ENCODE measurements at places on chromosomes 3 and 15.

DNA sequence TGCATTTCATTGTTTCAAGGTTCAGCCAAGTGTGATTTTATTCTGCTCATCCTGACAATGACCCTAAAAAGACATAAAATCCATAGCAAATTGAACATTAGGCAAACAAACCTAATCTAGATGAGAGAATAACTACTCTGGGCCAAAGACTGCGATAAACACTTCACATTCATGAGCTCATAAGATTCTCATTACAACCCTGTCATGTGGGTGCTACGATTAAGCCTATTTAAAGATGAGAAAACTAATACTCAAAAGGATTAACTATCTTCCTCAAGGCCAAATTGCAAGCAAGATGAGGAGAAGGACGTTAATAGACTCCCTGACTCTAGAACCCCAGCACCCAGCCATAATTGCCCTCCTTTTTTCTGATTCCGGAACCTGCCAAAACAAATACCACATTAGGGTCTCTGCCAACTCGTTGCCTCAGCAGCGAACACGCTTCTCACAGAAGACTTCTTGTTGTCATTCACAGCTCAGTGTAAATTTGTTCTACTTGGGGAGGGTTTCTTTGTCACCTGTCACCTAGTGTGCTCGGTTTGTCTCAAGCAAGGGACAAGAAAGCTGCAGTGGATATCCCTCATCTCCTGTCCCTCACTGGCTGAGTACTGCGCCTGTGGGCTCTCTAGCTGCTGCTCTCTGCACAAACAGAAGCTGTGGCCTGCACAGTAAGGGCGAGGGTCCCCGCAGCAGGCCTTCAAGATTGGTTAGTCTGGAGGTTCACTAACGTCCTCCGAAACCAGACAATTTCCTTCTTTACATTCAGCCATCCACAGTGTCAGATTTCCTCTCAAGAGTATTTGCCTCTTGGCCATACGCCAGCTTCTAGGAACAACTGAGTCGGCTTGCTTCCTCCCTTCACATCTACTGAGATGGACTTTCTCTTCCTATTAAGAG lies 200.0 kb upstream of the UBE2E2 start:
- DNase-seq, result peak; percentile 5

GRCh38 chr3:22319446-22319845 lies 568.4 kb upstream of the ZNF385D start:
- DNase-seq, result no peak

DNA sequence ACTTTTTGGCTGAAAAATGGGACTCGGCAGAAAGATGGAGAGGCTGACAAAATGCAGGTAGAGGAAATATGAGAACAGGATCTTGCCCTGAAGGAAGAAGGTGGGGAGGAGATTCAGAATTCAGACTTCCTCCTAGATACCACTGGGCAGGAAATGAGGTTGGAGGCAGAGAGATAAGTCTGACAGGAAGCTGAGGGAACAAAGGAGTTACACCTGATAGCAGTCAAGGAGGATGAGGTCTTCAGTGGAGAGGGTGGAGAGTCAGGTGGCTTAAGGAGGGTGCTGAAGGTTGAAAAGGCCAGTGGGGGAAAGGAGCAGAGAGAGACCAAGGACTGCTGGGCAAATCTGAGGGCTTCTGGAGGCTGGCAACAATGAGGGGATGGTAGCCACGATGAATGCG lies 56.8 kb downstream of the CCR4 start:
- DNase-seq, result no peak

GRCh38 chr3:127170814-127171213 lies 22.1 kb upstream of the PRR23E start:
- DNase-seq, result peak; percentile 89

GRCh38 chr3:39497753-39498152 lies 30.3 kb downstream of the MOBP start:
- DNase-seq, result no peak

DNA sequence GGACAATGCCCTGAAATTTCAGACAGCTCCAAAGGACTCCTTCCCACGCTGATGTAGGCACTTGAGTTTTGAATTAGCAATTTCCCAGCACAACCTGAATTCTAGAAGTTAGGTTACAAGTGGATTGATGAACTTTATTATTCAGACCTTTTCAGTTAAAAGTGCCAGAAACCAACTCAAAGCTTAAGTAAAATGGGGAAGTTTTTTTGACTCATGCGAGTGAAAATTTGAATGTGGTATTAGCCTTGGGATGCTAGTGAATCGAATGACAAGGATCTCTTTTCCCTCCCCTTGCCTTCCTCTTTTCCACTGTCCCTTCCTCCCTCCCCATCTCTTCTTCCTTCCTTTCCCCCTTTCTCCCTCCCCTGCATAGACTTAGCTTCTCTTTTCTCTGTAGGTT lies 295.1 kb upstream of the PROK2 start:
- no peak for DNase-seq

GRCh38 chr15:49606594-49606993 lies 14.0 kb downstream of the FAM227B start:
- DNase-seq, result no peak

DNA sequence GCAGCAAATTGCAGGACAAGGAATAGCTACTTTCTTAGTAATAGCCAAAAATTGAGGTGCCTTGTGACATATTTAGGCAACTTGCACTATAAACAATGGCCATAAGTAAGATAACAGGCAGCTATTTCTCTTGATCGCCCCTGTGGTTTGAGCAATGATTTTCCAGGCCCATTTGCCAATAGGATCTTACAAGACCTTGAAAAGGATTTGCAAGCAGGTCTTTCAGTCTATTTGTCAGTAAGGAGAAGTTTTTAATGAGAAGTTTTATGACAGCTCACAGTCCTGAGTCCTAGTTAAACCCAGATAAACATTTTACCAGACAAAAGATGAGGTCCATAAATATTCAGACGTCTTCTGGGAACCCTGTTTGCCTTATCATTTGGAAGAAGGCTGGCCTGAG lies 645.5 kb downstream of the RBMS3 start:
- no peak for DNase-seq

DNA sequence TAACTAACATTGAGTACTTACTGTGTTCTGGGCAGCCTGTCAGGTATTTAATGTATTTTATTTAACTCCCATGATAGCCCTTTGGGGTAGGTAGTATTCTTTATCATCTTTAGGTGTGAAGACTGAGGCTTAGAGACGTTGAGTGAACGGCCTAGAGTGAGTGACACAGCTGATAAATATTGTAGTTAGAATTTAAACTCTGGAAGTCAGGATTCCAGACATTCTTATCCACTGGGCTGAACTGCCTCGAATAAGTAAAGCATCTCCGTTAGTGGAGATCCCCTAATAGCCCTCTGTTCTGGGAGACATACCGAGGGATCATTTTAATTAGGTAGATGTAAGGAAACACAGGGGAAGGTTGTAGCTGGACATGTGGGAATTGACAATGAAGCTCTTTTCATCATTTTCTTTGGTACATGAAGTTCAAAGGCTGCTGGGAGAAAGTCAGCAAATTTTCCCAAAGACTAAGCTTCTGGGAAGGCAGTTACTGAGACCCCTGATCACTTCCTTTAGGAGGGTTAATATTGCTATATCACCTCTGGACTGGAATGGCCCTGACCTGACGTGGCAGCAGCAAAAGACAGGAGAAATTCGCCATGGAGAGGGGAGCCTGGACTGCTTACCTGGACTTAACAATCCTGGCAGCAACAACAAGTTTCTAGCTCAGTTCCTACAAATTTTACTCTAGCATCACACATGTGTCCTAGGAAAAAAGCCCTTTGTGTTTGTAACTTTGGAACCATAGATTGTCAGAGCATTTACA lies 11.7 kb upstream of the PDCD6IP start:
- no peak for DNase-seq

- no peak for DNase-seq
Measured at GRCh38 chr3:48405343-48405881, 24.5 kb downstream of the PLXNB1 start.

DNA sequence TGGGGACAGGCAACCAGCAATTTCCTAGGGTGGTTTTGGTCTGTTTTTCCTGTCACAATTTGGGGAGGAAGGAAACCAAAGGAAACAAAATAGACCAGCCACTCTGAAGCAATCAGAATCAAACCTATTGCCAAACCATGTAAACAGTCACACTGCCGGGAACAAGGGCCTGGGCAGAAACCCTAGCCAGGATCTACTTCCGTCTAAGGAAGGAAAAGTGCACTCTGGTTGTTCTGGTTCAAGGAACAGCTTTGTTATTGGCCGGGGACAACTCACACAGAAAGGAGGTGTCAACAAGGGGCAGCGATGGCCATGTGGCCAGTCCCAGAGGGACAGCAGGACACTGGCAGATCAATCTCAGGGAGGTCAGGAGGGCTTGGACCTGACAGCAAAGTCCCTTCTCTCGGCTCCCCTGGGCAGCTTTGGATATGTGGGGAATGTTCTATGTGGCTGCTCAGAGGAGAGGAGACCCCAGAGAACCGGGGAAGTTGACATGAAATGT lies 17.5 kb upstream of the RAD18 start:
- DNase-seq, result no peak

DNA sequence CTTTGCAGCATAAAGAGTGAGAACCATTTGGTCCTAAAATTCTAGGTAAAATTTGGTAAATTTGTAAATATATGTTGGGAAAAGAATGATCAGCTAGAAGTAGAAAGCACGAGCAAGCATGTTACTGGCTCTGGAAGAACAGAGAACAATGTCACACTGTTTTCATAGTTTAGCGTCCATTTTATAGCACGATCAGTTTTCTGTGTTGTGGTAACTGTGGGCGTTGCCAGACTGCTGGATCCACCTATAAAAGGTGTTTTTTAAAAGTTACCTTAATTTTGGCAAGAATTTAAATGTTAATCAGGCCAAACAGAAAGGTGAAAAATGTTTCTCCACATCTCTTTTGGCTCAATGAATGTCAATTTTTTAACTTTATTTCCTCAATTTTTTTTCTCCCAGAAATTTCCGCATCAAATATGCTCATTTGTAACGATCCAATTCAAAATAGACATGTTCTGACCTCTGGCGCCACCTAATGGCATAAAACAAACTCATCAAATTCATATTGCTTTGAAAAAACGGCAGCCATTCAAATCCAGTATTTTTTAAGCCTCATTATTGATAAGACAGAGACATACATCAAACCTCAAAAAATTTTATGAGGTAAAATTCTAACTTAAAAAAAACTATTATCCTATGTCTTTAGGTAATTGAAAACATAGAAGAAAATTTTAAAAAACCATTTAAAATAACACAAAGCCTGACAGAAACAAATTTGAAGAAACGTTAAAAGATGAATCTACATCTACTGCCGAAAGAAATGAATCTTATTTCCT lies 5.5 kb upstream of the GP5 start:
- DNase-seq, result peak; percentile 55

GRCh38 chr3:39911465-39912309 lies 102.3 kb downstream of the MYRIP start:
- peak; percentile 41 for DNase-seq

GRCh38 chr15:32747921-32748342 lies 30.1 kb downstream of the GREM1 start:
- peak; percentile 29 for DNase-seq

GRCh38 chr3:14783480-14784086 lies 35.2 kb upstream of the FGD5 start:
- no peak for DNase-seq

DNA sequence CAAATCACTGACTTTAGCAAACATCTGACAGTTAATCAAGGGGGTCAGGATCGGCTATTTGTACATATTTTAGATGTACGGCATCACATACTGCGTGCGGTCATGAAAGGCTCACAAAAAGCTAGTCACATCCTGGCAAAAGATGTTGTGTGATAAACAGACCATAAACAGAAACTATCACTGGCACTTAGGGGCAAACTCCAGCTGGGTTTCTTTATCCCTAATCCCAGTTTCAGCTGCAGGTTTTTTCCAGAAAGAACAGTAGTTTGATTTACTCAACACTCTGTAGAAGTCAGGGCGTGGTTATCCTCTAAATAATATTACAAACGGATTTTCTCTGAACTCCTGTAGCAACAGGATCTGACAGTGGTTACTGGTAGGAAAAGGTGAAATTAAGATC lies 112.4 kb upstream of the BHLHE40 start:
- no peak for DNase-seq

DNA sequence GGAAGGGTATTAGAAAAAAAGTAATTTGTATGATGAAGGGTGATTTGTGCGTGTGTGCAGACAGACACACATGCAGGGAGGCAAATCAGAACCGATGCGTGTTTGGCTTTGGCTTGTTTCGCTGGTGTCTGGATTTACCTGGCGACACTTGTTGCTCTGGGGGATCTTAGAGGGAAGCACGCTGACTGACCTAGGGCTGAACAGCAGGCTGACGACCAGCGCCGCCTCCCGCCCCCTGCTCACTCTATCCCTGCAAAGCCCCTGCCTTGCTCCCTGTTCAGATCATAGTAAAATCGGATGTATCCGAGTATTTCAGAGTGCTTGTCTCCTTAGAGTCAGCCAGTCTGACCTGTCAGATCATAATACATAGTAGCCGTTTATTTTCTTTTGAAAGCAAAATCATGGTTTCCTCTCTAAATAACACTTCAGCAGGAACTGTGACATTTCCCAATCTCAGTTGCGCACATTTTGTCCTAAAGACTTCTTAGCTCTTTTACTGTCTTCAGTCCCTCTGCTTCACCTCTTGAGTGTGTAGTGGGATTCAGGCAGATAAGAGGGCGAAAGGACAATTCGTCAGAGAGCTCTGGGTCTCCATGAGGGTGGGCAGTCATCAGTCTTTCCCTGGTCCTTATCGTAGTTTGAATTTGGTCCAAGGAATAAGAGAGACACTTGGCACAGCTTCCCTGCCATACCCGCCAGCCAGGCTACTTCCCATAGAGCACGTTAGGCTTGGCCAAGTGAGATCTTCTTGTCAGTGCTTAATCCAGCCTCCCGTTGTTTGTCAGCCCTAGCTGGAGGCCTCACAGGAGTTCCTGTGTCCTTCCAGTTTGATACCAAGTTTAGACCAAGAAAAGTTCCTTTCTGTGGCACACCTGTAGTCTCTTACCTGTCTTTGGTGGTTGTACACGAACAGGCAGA lies 97.4 kb downstream of the PGPEP1L start:
- DNase-seq, result no peak

DNA sequence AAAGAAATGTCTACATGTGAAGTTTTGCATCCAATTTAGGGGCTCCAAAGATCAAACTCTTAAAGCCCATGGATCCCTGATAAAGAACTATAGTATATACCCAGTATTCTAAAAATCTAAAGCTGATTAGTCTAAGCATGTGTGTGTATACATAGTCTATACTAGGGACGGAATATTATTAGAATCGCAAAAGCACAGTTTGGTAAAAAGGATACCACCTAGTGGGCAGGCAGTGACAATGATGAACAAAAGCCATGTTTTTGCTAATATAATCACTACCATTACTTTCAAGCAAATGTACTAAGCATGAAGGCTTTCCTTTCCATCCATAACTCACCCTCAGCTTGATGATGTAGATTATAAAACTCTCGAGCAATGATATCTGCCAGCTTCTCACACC lies 16.5 kb downstream of the POLQ start:
- no peak for DNase-seq

DNA sequence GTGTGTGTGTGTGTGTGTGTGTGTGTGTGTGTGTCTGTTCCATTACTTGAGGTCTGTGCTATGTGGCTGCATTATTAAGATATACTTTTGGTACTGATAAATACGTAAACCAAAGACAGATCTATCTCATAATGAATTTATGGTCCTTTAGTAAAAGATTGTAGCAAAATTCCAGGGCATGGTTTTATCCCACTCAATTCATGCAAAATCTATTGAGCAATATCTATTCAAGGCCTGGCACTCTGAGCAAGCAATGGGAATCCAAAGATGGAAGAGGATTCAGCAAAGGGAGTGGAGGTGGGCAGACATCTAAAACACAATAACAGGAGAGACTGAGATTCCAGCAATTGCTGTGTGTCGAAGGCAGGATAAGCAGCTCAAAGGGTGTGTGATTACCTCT lies 86.8 kb downstream of the RFTN1 start:
- DNase-seq, result no peak

- DNase-seq, result peak; percentile 11
Measured at GRCh38 chr3:42300013-42300412, 34.0 kb upstream of the CCK start.

Measured in M059J (cell line).